GOT3 (cell line): ENCODE measurements at places on chromosomes 5 and 9.

GRCh38 chr5:103139264-103139865 lies 19.3 kb downstream of the PPIP5K2 start:
- peak; percentile 20 for DNase-seq

DNA sequence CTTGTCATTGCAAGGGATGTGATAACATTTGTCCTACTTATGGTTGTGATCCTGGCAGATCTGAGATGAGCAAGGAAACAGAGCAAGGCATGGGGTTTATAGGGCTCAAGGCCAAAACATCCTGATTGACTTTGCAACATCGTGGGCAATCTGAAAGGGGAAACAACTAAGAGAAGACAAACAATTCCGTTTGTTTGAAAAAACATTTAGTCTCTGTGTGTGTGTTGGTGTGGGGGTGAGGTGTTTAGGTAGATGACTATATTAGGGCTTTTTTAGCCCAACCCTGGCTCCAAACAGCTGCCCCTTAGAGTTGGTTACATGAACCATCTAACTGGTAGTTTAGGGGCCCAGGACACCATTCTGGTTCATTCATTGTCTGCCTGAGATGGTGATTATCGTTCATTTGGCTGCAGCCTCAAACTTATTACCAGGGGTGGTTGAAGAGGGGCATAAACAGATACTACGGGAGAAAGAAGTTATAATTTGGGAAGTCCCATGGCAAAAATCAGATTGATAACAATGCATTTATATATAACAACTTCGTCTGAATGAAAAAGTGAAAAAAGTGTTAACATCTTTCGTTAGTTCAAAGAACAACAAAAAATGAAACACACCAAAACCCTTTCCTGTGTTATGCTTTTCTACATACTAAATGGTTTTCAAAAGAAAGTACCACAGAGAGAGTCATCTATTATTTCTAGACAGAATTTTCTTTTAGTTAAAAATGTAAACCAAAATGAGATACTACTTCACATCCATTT lies 5.7 kb downstream of the FYB1 start:
- DNase-seq: no peak

GRCh38 chr5:177468329-177468684 lies 5.1 kb downstream of the DBN1 start:
- DNase-seq: no peak

DNA sequence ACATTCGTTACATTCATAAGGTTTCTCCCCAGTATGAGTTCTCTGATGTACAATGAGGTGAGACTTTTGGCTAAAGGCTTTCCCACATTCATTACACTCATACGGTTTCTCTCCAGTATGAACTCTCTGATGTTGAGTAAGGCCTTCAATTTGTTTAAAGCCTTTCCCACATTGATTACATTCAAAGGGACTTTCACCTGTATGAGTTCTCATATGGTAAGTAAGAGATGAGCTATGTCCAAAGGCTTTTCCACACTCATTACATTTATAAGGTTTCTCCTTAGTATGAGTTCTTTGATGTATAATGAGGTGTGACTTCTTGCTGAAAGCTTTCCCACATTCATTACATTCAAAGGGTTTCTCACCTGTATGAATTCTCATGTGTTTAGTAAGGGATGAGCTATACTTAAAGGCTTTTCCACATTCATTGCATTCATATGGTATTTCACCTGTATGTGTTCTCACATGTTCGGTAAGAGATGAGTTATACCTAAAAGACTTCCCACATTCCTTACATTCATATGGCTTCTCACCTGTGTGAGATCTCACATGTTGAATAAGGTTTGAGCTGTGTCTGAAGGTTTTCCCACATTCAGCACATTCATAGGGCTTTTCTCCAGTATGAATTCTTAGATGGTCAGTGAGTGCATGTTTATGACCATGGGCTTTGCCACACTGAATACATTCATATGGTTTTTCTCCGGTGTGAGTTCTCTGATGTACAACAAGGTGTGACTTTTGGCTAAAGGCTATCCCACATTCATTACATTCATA lies 13.5 kb downstream of the ZFP37 start:
- no peak for DNase-seq

DNA sequence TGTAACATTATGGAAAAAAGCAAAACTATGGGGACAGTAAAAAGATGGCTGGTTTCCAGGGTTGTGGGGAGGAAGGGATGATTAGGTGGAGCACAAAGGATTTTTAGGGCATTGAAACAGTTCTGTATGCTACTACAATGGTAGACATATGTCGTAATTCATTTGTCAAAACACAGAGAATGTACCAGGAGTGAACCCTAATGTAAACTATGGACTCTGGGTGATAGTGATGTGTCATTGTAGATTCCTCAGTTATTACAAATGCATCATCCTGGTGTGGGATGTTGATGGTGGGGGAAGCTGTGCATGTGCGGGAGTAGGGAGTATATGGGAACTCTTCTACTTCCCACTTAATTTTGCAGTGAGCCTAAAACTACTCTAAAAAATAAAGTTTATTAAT lies 135.0 kb upstream of the GABRP start:
- no peak for DNase-seq
